Naive thymus-derived CD8-positive, alpha-beta T cell (primary cell): ENCODE measurements at places on chromosomes 12 and 14. TPM values are rescaled to one million over a fixed set of nuclear protein-coding genes. Genes with fewer than 3 reads are reported as not detected.

GRCh38 chr14:101893759-101894158 lies 70.6 kb upstream of the DYNC1H1 start:
- DNase-seq: no peak

- no peak for DNase-seq
These were observed 417.6 kb downstream of the NOVA1 start for GRCh38 chr14:26180221-26180620.

- DNase-seq: no peak
These were observed 129.5 kb downstream of the STXBP6 start for GRCh38 chr14:24920265-24921075.

DNA sequence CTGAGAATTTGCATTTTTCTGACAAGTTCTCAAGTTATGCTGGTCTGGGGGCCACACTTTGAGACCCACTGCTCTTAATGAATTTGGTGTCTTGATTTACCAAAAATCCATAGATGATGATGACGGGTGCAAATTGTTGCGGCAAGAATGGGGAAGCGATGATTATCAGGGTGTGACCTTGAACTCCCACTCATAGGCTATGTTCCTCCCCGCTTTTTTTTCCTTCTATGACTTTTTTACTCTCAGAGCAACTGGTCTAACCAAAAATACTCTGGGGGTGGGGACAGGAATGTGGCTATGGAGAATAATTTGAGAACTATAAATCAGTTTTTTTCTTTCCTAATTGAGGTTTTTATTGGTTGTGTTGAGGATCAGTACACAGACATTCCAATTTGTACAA lies 83.6 kb downstream of the PPFIBP1 start:
- DNase-seq: no peak

- DNase-seq: no peak
These were observed 99.6 kb upstream of the KRR1 start for GRCh38 chr12:75611041-75611440.

EXOC3L4 gene
- not detected for polyA plus RNA-seq
